ENCODE measurements at places on chromosomes 4 and X. TPM values are rescaled to one million over a fixed set of nuclear protein-coding genes. Genes with fewer than 3 reads are reported as not detected.

Gene SH2D1A
- 57.6 TPM for polyA plus RNA-seq

Gene ASB5
- not detected for polyA plus RNA-seq

Gene CLTRN
- 0.13 TPM for polyA plus RNA-seq

DNA sequence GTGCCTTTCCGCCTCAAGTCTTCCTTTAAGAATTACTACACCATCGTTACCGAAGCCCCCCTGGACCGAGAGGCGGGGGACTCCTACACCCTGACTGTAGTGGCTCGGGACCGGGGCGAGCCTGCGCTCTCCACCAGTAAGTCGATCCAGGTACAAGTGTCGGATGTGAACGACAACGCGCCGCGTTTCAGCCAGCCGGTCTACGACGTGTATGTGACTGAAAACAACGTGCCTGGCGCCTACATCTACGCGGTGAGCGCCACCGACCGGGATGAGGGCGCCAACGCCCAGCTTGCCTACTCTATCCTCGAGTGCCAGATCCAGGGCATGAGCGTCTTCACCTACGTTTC lies 2.2 kb downstream of the PCDH10 start:
- DNase-seq: no peak

DNA sequence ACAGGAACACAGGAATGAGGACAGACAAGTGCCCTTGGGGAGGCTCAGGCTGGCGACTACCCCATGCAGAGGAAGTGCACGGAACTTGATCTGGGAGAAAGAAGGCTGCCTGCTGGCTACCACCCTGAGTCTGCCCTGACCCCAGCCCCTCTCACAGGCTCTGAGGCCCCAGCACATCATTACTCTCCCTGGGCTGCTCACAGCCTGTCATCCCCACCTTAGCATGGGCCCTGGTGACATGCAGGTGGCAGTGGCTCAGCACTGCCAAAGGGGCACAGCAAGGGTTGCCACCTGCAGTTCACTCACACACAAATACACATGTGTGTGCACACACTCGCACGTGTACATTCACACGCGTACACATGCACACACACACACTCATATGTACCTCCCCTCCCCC lies 26.1 kb upstream of the MAMLD1 start:
- DNase-seq: no peak

Measured in naive thymus-derived CD4-positive, alpha-beta T cell (primary cell).